ENCODE measurements at places on chromosomes 7 and 10.

DNA sequence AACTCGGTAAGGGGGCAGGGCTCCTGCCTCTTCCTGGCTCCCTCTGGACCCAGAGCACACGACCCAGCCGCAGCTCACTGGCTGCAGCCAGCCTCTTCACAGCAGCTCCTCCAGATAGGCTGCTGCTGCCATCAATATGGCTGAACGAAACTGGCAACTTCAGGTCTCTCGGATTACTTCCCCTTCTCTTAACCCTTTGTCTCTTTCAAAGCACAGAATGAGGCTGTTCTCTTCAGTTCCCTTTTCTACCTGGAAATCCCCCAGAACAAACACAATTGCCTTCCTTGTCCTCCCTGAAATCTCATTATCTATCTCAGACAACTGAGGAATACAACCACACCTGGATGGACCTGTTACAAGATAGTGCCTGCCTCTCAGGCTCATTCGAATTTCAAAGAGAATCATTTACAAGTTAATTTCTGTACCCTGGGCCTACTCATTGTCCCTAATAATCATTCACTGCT, 193.4 kb upstream of the MBL2 start:
- no peak for DNase-seq

- no peak for DNase-seq
Measured at GRCh38 chr7:157703131-157703530, 366.3 kb downstream of the DNAJB6 start.

- no peak for DNase-seq
Measured at GRCh38 chr10:127940866-127941640, 34.1 kb downstream of the PTPRE start.

DNA sequence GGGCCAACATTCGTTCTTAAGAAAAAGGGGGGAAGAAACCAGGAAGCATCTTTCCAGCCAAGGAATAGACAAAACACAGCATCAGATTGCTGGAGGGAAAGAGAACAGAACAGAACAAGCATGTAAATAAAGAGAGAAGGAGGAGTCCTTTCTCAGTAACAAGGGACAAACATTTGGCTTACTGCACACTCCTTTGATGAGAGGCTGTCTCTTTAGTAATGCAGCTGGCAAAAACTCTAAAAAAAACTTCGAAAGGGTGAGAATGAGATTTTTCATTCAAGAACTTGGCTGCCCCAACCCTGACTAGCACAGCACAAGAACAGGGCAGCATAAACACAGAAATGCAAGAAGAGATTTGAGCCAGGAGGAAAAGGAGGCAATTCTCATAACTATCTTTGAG, 38.9 kb upstream of the IL6 start:
- no peak for DNase-seq
